NCI-H446 (cell line): ENCODE measurements at places on chromosomes 12 and 14.

- no peak for DNase-seq
Measured at GRCh38 chr12:104746467-104747088, 211.5 kb downstream of the SLC41A2 start.

GRCh38 chr14:71905031-71905430 lies 27.2 kb upstream of the RGS6 start:
- no peak for DNase-seq

DNA sequence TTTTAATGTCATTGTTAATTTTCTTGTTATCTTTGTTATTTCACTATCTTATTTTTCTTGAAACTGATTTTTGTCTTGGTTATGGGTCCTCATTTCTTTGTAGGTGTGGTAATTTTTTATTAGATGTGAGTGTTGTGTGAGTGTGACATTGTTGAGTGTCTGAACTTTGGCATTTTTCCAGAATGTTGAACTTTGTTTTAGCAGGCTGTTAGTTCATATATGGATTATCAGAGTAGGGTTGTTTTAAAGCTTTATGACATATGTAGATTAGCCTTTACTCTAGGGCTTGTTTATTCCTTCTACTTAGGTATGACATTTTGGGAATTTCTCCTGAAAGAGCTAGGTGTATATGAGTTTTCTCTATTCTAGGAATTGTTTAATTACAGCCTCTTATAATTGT lies 103.9 kb downstream of the ARID2 start:
- DNase-seq: no peak

- no peak for DNase-seq
Measured at GRCh38 chr14:87874676-87875075, 118.3 kb downstream of the GALC start.

DNA sequence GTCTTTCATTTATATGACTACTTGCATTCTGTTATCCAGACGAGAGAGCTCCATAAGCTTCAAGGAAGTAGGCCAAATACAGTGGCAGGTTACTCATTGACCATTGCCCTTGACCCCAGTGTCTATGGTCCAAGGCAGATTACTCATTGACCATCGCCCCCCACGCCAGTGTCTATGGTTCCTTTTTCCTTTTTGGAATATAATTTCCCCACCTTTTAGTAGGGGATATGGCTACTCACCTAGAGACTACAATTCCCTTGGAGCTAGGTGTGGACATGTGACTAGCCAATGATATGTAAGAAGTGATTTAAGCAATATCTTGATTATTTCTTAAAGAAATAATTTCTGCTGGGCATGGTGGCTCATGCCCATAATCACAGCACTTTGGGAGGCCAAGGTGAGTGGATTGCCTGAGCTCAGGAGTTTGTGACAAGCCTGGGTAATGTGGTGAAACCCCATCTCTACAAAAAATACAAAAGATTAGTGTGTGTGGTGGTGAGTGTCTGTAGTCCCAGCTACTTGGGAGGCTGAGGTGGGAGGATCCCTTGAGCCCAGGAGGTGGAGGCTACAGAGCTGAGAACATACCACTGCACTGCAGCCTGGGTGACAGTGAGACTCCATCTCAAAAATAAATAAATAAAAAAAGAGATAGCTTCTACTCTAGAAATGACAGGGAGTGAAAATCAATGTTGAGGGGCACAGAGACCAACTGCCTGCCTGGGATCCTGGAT lies 32.6 kb downstream of the SIX4 start:
- DNase-seq: no peak

GRCh38 chr14:67242168-67242420 lies 859 bp downstream of the PALS1 start:
- DNase-seq: no peak

- no peak for DNase-seq
Measured at GRCh38 chr14:96512602-96513397, 10.6 kb downstream of the PAPOLA start.

GRCh38 chr12:570921-571794 lies 92.1 kb downstream of the NINJ2 start:
- no peak for DNase-seq

- DNase-seq: no peak
Measured at GRCh38 chr12:52524241-52524897, 4.2 kb upstream of the KRT5 start.

DNA sequence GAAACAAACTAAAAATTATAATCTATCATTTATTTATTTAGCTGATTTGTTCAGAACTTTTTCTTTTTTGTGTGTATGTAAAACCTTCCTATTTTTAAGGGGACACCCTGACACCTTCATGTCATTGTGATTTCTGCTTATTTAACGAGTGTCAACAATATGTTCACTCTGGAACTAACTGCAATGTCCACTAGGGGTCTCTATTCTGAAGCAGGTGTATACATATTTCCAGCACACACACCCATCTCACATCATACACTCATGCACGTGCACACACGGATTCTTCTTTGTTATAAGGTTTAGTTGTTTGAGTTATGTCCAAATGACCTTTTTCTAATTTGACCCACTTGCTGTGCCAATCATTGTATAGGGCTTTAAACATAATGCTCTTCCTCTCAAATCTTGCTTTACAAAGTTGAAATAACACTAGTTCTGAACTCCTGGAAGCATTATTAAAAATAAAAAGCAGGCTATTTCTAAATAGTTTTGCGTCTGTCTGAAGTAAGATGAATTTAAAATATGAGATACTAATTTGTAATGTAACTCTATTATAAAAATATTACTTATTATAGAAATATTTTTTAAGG lies 15.5 kb downstream of the E2F7 start:
- peak; percentile 15 for DNase-seq

DNA sequence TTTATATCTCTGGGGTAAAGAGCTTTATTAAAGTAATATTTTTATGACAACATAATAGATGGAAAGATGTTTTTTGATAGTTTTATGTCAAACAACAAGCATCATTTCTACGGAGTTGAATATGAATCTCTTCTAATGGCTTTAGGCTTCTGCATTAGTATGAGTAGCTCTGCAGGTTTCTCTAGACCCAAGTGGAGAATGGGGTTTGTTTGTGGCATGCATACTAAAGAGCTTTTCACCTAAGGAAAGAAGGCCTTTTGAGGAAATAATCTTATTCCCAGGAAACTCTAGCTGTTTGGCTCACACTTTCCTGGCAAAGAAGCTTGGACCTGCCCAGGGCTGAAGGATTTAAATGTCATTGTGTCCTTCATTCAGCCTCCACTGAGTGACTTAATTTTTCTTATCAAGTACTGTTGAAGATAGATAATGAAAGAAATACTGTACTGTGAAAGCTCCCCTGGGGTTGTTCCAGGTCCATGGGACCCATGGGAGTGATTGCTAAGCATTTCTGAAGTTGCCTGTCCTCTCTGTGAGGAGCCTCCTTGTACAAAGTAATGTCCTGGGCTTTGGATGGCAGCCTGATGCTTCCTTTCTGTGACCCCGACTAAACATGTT lies 469.3 kb downstream of the LRIG3 start:
- no peak for DNase-seq

- DNase-seq: no peak
Measured at GRCh38 chr12:49555631-49556390, 12.1 kb downstream of the MCRS1 start.

DNA sequence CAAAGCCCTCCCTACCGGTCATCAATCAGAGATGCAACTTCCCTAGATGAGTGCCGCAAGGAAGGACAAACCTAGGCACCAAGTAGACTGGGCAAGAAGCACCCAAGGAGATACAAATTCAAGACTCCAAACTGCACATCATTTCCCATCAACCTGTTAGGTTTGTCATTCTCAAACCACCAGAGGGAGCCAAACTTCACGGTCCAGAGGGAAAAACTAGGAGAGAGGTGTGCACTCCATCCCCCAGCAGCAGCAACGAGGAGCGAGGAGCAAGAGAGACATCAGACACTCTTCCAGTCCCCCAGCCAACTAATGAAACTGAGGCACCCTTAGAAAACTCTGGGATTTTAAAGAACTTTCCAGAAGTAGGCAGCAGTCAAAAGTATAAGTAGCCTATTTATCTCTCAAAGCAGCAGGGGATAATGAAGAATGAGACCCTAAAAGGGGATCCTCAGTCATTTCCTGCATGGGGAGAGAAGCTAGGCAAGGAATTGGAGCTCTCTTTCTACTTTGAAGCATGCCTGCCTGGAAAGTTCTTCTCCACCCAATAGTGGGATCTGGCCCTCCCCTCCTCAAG lies 37.0 kb upstream of the NT5DC3 start:
- DNase-seq: peak; percentile 83

DNA sequence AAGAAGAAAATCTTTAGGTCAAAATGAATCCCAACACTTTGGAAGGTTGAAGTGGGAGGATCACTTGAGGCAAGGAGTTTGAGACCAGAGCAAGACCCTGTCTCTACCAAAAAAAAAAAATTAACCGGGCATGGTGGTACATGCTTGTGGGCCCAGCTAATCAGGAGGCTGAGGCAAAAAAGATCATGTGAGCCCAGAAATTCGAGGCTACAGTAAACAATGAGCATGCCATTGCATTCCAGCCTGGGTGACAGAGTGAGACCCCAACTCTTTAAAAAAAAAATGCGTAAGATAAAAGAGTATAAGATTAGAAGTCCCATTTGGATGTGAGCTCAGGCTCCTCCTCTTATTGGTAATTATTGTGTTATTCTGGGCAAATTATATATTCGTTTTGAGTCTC lies 30.8 kb upstream of the EVL start:
- no peak for DNase-seq

- DNase-seq: no peak
Measured at GRCh38 chr12:53733807-53734200, 6.6 kb upstream of the CALCOCO1 start.

GRCh38 chr12:63911341-63911740 lies 66.8 kb downstream of the SRGAP1 start:
- DNase-seq: no peak

DNA sequence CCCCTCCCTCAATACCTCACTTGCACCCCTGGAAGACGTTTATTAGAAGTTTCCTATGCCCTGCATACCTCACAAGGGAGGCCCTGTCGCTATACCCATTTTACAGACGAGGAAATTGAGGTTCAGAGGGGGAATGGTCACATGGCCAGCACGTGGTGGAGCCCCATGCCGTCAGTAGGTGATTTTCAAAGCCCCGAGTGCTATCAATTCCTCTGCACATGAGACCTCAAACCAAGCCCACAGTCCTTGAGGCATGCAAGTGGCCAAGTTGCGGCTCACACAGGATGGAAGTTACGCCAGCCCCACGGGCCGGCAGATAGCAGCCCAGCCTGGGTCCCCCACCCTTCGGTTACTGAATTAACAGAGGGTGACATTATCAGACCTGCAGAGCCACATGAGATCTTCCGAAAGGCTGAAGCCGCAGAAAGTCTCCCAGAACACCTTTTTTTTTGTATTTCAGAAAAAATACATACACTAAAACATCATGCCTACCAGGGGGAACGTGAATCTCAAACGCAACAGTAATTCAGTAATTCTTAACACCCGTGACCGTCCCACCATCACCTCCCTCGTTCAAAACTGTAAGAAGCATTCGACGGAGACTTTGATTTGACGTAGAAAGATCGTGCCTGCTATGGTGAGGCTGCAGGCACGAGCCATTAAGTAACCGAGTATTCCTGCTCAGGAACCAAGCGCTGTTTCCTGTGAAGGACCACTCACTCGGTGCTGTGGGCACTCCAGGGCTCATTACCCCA lies 129.0 kb downstream of the RFLNA start:
- DNase-seq: no peak

DNA sequence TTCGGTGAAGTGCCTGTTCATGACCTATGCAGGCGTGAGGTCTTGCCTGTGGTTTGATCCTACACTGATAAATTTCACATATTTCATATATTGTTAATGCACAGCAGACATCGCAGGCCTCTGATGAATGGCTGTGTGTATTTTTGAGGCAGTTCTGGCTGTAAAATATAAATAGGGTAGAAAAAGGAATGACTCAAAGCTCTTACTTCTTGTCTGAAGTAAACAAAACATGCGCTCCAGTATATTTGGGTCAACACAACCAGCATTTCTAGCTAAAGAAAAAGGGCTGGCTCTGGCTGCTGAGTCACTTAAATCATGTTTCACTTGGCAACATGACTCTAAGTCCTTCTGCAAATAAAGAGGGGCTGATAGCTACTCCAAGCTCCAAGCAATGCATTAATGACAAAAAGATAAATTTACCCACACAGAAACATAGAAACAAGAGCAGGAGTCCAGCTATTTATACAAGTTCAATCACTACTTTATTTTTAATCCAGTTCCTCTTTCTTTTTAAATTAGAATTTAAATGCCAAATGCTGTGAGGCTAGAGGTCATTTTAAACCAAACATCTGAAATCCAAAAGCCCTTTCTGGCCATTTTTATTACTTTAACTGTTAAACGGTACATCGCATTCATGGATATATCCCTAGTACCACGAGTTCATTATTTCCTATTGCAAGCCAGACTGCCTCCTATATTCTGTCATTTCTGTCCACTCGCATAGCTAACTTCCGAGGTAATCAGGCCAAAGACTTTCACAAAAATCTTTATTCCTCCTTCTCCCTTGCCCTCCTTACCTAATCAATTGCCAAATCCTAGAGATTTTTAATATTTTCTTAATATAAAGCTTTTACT lies 54.3 kb upstream of the TMCC3 start:
- DNase-seq: no peak

DNA sequence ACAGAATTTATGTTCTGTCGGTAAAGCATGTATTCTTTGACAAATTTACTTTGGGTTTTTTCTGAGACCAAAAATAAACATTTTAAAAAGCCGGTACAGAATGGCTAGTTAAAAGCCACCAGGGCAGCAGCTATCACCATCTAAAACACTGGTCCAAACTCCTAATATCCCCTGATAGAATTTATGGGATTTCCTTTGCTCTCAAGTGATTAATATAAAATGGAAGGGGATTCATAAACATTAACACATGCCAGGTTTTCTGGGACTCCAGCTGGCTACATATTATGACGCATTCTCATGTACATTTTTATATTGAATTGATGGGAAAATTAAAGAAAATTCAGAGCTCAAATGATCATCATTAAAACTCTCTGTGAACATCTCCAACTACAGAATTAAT lies 640.8 kb downstream of the C12orf50 start:
- no peak for DNase-seq

DNA sequence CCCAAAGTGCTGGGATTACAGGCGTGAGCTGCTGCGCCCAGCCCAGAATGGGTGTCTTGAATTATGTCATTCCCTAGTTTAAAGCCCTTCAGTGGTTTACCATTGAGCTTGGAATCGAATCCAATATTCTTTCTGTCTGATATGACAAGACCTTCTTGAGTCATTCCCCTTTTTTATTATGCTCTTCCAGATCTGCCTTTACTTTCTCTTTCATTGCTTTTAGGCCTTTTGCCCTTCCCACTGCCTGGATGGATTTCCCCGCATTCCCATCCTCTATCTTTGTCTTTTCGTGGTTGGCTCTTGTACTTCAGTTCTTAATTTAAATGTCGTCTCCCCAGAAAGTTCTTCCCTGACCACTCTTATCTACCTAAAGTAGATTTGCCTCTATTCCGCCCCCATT lies 1.6 kb downstream of the TRAFD1 start:
- no peak for DNase-seq

DNA sequence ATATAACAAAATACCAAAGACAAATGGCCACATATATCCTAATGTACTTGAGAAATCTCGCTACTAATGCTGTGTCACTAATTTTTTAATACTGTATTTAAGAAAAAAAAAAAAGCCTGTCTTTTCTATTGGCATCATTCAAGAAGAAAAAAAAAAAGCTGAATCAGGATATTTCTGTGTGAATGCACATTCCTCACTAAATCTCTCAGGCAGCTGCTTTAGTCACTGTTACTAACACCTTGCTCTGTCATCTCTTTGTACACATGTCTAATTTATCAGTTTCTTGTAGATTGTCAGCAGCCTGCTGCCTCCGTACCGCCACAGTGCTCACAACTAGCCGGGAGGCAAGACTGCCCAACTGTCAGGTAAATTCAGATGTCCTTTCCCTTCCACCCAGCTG lies 32.0 kb upstream of the FGD4 start:
- no peak for DNase-seq

GRCh38 chr12:57893431-57894353 lies 47.2 kb upstream of the CTDSP2 start:
- DNase-seq: peak; percentile 72
